ENCODE measurements at places on chromosomes 12 and 14.

DNA sequence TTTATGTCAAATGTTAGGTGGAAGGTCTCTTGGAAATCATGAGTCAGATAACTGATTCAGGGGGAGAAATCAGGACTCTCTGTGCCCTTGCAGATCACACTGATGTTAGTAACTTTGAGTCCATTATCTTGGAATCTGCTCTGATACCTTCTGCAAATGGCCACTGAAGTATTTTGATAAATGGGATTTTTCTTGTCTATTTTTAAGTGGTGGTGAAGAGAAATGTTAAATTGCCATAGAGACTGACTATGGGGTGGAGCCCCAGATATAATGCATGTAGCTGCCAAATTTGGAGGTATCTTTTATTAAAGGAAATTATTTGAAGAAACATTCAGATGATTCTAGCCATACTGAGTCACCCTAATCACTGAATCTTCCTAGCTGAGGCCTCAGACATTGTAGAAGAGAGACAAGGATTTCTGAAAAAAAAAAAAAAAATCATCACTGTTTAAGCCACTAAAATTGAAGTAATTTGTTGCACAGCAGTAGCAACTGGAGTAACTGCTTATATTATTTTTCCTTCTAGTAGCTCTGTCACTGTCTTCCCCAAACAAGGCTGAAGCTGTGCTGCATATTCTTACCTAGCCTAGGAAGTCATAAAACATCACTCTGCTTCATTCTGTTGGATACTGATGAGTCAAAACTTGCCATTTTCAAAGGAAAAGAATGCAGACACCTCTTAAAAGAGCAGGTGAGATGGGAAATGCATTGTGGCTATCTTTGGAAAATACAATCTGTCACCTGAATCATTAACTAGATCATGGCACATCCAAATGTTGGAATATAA is 36.0 kb upstream of the CLEC14A start:
- no peak for DNase-seq

GRCh38 chr14:91368776-91369416 is 48.7 kb downstream of the CCDC88C start:
- no peak for DNase-seq

DNA sequence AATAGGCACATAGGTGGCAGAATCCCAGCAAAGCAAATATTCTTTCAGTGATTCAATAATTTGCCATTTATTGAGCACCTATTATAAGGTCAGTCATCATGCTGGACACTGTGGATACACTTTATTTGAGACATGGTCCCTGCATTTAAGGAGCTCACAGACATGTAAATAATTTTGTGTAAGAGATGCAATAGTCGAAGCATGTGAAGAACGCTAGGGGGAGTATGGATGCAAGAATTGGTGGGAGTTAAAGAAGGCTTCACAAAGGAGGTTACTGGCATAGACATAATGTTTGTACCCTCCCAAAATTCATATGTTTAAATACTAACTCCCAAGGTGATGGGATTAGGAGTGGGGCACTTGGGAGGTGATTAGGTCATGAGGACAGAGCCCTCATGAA is 260.6 kb upstream of the GARIN6 start:
- no peak for DNase-seq

GRCh38 chr12:116172224-116172849 is 105.2 kb downstream of the MED13L start:
- DNase-seq: no peak

DNA sequence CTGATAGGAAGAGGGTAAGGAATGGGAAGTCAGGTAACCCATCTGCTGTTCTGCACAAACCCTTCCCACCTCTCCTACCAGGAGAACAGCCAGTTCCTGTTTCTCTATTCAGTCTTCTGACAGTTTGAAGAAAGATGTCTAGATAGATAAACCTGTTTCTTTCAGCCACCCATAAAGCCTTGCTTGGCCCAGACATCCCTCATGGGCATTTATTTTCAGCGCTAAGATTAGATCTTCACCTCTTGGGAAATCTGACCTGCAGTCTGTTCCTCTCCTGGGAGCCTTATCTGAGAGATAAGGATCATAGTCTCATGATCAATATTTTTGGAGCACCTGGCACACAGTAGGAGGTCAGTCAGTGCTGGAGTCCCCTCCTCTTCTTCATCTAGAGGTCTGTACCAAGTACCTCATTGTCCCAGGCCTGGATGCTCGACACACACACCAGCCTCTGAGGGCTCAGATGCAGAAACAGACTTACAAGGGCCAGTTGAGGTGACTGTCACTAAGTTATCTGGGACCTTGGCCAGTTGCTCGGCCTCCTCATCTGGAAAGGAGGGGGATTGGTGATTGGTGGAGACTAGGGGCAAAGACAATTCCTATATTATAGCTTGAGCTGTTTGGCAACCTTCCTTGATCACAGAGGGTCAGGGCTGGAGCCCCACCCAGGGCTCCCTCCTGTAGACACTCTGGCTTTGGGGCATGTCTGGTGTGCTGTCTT is 18.2 kb downstream of the ACVRL1 start:
- no peak for DNase-seq

DNA sequence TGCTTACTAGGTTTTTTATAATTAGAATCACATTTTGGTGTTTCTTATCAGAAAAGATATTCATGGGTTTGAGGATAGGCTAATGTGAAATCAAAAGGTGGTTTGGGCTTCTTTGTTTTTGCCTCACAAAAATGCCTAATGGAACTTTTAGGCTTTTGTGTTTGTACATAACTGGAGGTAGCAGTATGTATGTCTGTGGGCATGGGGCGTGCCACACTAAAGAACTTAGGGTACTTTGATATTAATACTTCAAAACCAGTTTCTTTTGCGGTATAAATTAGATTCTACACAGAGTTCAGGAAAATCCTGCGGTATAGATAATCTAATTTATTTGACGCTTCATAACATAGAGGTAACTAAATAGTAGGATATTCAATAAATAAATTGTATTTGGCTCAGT is 1.9 kb downstream of the ETV6 start:
- DNase-seq: no peak

GRCh38 chr12:68579254-68579653 is 31.4 kb upstream of the RAP1B start:
- DNase-seq: no peak

- no peak for DNase-seq
Observed at GRCh38 chr12:3380200-3381043, 110.6 kb upstream of the PRMT8 start.

DNA sequence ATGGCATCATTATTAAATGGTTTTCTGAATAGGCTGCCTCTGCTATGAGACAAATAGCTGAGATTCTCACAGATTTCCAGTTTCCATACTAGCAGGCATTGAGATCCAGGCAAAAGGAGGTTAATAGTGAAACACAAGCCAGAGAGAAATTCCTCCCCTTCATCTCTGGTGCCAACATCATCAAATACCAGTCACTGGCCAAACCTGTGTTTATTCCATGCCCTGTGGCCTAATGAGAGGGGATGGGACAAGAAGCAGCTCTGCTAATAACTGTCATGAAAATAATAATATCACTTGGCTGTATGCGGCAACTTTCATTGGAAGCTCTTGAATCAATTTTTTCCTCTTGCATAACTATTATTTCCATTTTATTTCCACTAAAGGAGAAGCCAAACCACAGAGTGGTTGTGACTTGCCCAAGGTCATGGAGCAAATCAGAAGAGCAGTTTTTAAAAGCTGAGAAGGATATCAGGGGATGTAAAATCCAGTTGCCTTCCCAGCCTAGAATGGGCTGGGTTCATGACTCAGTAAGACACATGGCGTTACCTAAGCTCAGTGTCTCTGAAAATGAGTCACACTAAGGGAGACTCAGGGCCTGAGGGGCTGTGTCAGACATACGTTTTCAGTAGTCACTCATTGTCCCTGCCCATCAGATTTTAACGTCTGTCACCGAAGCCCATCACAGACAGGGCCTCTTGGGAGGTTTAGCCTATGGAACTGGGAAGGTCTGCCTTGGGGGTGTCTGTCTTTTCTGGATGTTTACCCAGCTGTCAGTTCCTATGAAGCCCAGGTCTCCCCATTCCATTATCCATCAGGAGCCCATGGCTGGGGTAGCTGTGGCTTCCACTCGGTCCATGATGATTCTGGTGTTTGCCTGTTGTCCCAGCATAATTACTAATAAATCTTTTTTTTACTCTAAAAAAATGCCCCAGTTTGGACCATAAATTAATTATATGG is 208.8 kb upstream of the EEA1 start:
- DNase-seq: no peak

Measured in vagina (tissue), 2 donors.